Amygdala (tissue), 56 donors: ENCODE measurements at places on chromosomes 7 and 10.
A peak's percentile ranks its signal among the peaks of the same experiment; 100 is the strongest.

- DNase-seq: no peak
These were observed 20.0 kb downstream of the SH3PXD2A start for GRCh38 chr10:103835096-103836050.

DNA sequence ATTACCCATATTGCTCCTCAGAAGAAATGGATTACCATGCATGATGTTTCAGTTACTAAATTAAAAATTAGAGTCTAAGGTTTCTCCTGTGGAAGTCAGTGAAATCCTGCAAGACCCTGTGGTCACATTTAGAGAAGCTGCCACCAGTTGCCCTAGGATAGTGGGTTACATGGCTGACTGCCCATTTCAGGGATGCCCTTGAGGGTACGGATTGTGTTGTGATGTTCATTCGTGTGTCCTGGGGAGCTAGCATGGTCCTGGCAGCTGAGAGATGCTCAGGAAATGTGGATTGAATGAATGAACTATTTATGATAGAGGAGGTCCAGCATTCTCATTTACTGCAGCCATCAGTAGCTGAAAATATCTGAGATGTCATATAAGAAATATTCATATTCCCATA, 55.1 kb downstream of the TMEM178B start:
- DNase-seq: no peak

- no peak for DNase-seq
These were observed 123.6 kb downstream of the PRLHR start for GRCh38 chr10:118471863-118472262.

GRCh38 chr7:121544726-121545125, 148.6 kb upstream of the FAM3C start:
- no peak for DNase-seq

DNA sequence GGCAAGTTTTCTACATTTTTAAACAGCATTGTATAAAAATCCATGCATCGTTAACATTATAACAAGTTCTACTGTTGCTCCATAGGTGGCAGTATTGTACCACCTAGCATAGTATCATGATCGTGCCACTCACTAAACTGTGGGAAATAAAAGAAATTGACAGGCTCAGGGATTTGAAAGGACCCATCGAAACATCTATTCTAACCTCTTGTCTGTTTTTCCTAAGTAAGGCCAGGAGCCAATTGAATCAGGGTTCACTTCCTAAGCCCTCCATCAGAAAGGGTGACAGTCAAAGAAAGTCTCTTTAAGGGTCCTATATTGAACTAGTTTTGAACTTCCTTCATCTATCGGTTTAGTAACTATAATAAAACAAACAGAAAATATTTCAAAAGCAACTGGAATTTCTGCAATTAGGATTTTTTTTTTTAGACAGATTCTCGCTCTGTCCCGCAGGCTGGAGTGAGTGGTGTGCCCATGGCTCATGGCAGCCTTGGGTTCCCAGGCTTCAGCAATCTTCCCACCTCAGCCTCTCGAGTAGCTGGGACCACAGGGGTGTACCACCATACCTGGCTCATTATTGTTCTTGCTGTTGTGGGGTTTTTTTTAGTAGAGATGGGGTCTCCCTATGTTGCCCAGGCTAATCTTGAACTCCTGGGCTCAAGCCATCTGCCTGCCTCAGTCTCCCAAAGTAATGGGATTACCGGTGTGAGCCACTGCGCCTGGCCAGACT, 9.4 kb downstream of the HACD1 start:
- DNase-seq: no peak

DNA sequence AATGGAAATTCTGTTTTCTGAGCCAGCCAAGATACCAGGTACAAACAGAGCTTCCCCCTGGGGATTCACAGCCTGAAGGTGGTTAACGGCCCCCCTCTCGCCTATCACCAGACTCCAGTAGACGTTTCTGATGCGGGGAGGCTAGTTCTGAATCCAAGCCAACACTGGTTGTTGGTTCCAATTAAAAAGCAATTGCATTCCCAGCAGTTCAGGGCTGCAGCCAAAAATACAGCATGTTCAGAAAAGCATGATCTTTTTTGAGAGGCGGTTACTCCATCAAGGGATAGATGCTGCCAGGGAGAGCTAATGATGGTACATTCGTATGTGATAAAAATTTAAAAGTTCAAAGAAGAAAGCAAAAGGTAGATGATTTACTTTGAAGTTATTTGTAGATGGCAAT, 481.0 kb downstream of the GALNT17 start:
- no peak for DNase-seq

DNA sequence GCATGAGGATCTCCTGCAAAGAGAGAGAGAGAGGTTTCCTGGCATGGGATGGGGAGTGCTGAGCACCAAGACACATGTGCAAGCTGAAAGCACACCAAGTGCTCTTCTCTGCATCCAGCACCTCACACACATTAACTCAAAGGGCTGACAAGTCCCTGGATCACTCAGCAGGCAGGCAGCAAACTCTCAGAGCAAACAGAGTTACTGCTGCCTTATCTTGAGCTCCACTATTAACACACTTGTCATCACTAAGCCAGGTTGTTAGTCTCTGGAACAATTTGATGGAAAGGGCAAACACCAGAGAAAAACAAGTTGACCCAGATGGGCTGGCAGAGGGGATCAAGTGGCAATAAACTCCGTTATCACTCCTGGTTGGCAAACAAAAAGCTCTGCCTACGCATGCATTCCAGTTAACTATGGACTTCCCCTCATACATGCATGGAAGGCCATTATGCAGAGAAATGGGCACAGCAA, 349.9 kb downstream of the KCNMA1 start:
- DNase-seq: no peak

- DNase-seq: no peak
These were observed 60.9 kb downstream of the ARMC3 start for GRCh38 chr10:22988581-22989360.

GRCh38 chr10:129345763-129346162, 121.3 kb upstream of the MGMT start:
- no peak for DNase-seq

GRCh38 chr10:86779220-86780017, 23.0 kb downstream of the BMPR1A start:
- DNase-seq: no peak

DNA sequence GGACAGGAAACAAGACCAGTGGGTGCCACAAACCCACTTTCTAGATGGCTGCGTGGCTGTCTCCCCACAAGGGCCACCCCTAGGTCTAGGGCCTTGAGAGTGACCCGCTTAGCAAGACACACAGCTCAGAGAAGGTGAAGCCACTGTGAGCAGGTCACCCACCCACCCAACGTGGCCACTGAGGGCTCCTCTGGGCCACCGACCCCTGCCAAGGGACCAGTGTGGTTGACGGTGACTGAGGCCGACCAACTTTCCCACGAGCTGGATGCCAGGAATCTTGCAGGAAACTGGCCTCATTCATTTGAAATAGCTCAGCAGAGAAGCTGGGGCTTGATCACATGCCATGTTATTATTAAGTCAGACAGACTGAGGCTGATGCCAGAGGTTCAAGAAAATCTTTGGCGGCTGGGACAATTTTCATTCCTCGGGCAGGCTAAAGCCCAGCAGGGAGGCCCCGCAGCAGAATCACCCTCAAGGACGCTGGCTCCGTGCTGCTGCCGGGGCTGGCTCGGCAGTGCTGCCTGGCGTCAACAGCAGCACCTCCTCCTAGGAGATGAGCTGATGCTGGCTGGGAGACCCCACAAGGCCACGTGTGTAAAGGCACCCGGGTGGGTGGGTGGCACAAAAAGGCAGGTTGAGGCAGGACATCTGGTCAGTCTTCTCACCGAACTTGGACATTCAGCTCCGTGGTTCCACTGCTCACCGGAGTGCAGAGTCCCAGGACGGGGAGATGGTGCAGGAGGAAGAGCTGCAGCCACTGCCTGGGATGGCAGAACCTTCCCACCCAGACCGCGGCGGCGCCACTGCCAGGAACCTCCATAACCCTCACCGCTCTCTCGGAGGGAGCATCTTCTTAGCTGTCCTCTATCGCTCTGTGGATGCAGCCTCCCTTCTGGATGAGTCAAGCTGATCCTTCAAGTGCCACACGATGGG, 57.8 kb downstream of the ZRANB1 start:
- DNase-seq: no peak

- DNase-seq: no peak
These were observed 91.2 kb downstream of the LSMEM1 start for GRCh38 chr7:112571852-112572607.

GRCh38 chr10:60434418-60435046, 44.9 kb upstream of the ANK3 start:
- peak; percentile 13 for DNase-seq

DNA sequence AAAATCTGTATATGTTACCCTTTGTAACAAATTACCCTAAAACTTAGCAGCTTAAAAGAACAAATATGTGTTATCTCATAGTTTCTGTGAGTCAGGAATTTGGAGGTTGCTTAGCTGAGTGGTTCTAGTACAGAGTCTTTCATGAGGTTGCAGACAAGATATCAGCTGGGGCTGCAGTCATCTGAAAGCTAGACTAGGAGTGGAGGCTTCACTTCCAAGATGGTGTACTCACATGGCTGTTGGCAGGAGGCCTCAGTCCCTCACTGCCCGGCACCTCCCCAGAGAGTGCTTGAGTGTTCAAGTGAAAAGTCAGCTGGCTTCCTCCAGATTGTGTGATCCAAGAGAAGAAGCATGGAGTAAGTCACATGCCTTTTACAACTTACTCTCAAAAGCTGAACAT, 16.9 kb upstream of the GGCT start:
- no peak for DNase-seq

DNA sequence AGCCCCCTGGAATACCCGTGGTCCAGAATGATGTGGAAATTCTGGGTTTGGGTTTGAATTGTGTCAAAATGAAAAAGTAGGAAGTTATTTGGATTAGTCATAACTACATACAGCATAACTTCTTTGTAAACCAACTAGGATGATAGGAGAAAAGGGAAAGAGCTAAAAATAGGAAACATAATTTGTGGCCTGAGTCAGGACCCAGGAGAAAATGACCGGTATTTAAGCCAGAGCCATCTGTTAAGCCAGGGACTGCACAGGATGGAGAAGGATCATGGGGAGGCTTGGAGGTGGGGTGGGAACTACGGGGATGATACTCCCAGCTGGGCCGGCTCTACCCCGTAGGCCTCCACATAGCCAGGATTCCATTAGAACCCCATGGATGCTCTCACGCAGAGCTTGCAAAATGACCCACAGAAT, 98.6 kb downstream of the MYOF start:
- no peak for DNase-seq

GRCh38 chr10:102652170-102652916, 8.1 kb downstream of the TRIM8 start:
- DNase-seq: no peak

GRCh38 chr7:7959979-7960670, 8.5 kb upstream of the GLCCI1 start:
- no peak for DNase-seq

GRCh38 chr7:36545291-36545690, 155.6 kb downstream of the ANLN start:
- no peak for DNase-seq

GRCh38 chr10:49093922-49094321, 21.4 kb downstream of the VSTM4 start:
- no peak for DNase-seq

GRCh38 chr10:95758351-95759025, 2.5 kb downstream of the ENTPD1 start:
- no peak for DNase-seq

DNA sequence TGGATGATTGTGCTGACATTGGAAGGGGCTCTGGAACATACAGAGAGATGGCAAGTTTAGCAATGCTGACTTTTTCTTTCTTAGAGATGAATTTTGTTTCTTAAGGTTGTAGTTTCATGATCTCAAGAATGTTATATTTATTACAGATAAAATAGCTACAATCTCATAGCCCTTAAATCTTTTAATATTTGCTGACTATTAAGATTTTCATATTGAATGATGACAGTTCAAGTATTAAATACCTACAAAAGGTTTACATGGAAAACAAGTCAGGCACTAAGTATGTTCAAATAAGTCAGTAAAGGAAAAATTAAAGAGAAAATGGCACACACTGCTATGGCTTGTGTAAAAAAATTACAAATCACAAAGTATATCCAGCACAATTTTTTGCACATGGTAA, 252.1 kb upstream of the SLC26A5 start:
- DNase-seq: no peak

DNA sequence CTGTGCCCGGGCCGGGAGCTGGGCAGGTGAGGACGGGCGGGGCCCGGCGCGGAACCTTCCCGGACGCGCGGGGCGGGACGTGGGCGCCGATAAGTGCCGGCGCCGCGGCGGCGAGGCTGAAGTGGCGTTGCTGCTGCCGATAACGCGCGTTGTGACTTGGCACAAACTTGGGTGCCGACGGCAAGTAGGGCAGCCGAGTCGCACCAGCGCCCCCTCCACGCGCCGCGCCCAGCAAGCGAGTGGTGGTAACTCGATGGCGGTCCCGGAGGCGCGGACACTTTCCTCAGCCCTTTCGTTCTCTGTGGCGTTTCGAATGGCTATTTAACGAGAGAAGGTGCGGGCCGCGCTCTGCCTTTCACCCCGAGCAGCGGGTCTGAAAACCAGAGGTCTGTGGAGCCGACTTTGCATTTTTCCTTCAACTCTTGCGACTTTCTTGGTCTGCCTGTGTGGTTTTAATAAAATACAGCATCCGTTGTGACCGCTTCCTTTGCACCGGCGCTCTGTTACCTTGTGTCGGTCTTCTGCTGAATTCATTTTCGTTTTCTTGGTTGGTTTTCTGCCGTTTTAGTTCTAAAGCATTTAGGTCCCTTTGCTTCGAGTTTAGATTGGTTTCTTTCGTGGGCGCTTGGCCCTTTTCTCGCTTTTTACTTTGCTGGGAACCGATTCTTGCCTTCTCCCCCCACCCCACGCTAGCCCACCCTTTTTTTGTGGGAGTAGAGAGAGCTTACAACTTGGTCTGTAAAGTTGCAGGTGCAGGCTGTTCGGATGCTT, 701 bp downstream of the STK17A start:
- DNase-seq: peak; percentile 14

DNA sequence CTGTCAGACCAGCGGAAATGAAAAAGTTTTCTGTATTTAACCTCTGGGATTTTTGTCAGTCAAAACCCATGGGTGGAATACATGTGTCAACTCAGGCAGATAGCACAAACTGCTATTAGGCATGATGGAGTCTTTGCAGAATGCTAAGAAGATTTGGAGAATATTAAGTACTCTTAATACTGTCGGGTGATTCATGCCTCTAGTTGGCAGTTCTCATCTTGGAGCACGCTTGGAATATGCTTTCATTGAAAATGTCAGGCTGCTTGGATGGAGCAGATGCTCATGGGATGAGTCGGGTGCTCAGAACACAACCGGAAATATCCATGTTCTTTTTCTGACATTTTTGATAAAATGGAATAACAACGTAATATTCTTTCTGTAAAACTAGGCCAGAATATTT, 27.6 kb upstream of the PRKG1 start:
- DNase-seq: no peak

DNA sequence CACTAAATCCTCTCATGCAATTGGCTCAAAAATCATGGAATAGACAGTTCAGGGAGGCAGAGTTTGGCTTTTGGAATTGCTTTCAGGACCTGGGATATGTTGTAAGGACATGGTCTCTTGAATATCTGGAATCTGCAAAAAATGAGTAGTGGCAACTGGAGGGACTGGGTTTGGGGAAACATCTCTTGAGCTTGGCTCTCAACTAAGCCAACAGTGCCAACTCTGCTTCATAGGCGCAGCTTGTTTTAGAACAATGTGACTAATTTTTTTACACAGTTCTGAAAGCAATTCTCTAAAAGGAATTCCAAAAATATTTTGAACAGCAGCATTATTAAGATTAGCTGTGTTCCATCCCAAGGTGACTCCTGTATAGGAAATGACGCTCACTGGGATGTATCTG, 121.5 kb upstream of the DPP6 start:
- no peak for DNase-seq
